GM23248 (cell line): ENCODE measurements at places on chromosomes 3 and 15. TPM values are rescaled to one million over a fixed set of nuclear protein-coding genes. Genes with fewer than 3 reads are reported as not detected.

DNA sequence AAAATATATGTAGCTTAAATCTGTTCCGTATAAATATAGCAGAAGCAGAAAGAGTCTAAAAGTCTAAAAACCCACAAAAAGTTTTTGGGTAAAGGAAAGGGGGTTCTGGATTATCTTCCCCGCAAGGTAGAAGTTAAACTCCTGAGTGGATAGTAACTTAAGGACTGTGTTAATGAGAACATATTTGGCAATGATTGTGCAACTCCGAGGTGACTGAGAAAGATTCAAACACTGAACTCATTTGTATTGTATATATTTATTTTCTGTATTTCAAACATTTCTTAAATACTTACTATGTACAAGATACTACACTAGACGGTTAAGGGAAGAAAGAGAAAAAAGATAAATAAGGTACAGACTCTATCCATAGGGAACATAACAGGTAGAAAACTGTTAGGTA, 72.7 kb upstream of the PPIB start:
- no peak for DNase-seq

GRCh38 chr3:192444096-192444790, 283.1 kb downstream of the FGF12 start:
- DNase-seq, result peak; percentile 69

CCDC39 gene
- not detected in 2 replicates for polyA plus RNA-seq

SLC51A gene
- 3.4 and 6.0 TPM in 2 replicates for polyA plus RNA-seq
